Activated CD4-positive, alpha-beta T cell treated with anti-CD3 and anti-CD28 coated beads, Interleukin-2, Interleukin-4, amounts not matched to agents 100 ng/mL and 50 ng/mL, durations not matched to agents 16 hours and 8 hours (primary cell): ENCODE measurements at places on chromosomes 7 and 10.

- no peak for DNase-seq
These were observed 116.2 kb upstream of the LAMB4 start for GRCh38 chr7:108246227-108246837.

DNA sequence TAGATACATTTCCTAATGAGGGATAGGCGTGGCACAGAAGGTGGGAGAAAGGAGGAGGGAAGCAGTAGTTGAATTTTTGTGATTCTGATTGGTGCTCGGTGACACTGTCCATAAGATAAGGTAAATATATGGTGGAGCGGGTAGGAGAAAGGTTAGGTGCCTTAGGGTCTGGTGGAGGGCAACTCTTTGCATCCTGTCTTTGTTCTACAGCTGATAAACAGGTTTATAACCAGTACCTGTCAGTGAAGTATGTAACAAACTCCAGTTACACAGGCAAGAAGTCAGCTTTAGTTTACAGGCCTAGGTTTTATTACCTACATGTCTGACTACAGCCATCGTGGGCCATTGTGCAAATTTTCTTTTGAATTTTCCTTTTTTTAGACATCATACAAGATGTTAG is 10.9 kb upstream of the FAM180A start:
- DNase-seq, result no peak

- no peak for DNase-seq
These were observed 8.6 kb downstream of the CRYGN start for GRCh38 chr7:151431281-151431767.

DNA sequence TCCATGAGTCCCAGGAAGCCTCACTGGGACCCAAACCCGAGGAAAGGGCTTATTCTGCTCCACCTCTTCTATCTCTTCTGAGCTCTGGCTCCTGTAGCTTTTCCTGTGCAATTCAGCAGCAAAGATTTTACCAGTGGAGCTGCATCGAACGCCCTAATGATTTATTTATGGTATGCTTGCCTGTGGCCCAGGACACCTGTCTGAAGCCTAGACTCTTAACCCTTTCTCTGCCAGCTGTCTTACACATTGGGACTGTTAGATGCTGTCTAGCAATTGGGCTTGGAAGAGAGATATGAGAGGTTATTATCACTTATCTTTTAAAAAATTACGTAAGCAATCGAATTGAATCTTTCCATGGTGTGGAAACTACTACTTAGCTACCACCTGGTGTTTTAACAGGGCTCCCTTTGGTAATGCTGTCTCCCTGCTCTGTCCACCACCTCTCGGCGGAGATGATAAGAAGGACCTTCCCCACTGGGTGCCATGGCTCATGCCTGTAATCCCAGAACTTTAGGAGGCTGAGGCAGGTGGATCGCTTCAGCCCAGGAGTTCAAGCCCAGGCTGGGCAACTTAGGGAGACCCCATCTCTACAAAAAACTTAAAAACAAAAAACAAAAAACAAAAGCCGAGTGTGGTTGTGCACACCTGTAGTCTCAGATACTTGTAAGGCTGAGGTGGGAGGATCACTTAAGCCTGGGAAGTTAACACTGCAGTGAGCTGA is 8.8 kb downstream of the ACSL5 start:
- no peak for DNase-seq

DNA sequence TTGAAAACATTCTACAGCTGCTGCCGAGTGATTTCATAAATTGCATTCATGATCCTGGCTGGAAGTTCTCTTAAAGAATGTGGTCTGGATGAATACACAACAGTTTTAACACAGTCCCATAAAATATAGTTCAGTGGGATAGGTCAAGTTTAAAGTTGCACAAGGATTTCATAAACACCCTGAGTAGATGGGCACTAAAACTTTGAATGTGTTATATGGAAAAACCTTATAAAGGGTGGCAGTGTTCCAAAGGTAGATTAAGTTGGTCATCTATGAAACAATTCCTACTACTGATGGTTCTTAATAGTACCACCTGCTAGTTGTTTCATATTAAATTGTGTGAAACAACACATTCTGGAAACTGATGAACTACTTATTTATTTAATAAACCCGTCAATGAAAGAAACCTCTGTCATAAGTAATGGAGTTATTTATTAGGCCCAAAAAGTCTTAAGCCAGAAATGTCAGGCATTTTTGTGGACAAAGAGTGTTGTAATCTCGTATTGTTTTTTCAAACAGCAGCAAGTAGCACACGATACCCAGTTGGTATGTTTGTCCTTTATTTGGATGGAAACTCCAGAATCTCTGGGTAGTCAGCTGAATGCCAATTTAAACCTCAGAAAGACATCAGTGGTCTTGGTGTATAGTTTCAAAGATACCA is 14.3 kb upstream of the RPA3 start:
- DNase-seq, result no peak

DNA sequence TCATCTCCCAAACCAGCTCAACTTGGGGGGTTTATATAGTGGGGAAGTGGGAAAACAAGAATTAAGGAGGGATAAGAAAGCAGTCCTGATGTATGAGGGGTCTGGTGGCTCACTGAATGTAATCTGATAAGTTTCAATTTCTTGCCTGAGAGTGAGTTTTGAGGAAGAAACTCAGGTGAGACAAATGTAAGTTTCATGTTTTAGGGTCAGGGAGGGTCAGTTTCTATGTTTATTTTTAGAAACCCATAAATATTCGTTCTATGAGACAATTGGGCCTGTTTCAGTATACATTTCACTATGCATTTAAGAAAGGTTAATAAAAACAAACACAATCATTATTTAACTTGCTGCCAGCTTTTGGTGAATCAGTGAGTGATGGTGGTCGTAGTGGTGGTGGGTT is 128.0 kb upstream of the MBL2 start:
- no peak for DNase-seq

GRCh38 chr10:84424731-84425167 is 96.4 kb downstream of the CCSER2 start:
- peak; percentile 27 for DNase-seq
